ENCODE measurements at places on chromosomes 1 and 21.

- peak; percentile 88 for ATAC-seq
These were observed 377.4 kb downstream of the LTN1 start for GRCh38 chr21:28615276-28615675.

GRCh38 chr1:58447886-58448285 lies 98.6 kb downstream of the OMA1 start:
- ATAC-seq, result no peak

- ATAC-seq, result no peak
These were observed 83.1 kb downstream of the KCNN3 start for GRCh38 chr1:154786804-154787570.

- no peak for ATAC-seq
These were observed 138.6 kb downstream of the LIPI start for GRCh38 chr21:14071902-14072734.

GRCh38 chr1:25187077-25187476 lies 45.2 kb downstream of the SYF2 start:
- ATAC-seq, result no peak

DNA sequence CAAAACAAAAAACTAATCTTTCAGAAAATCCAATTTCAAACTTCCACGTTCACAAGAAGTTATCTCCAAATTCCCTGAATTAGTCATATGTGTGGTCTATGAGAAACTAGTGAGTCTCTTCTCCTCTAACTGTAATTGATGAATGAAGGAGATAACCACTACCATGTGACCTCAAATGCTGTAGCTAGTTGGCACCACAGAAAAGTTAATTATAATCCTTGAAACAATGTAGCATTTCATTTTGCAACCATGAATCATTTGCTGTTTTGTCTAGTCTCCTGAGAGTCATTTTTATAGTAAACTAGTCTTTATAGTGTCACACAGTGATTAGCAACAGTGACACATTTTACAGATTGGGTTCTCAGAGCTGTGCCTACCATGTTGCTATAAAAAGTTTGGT lies 287.5 kb downstream of the LRRIQ3 start:
- ATAC-seq, result no peak

DNA sequence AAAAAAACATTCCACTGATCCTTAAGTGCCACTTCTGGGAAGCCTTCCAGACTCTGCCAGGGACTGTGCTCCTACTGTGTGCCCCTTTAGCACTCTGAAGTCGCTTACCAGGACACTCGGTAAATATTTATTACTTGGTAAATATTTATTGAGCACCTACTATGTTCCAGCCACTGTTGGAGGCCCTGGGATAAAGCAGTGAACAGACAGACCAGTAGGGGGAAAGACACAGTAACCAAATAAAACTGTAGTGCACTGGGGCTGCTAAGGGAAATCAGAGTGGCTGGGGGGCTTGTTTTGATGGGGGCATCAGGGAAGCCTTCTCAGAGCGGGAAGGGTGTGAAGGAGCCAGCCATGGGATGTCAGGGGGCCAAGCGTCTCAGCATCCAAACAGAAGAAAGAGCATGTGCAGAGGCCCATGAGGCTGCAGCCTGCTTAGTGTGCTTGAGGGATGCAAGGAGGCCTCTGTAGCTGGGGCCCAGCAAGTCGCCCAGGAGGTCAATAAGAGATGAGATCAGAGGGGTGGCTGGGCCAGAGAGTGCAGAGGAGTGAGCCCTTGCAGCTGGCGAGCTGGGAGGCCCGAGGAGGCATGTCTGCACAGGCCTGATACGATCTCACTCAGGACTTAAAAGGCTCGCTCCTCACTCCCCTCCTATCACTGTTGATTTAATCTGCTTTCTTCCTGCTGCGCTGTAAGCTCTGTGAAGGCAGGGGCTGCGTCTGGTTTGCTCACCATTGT lies 28.6 kb downstream of the KAZN start:
- no peak for ATAC-seq

DNA sequence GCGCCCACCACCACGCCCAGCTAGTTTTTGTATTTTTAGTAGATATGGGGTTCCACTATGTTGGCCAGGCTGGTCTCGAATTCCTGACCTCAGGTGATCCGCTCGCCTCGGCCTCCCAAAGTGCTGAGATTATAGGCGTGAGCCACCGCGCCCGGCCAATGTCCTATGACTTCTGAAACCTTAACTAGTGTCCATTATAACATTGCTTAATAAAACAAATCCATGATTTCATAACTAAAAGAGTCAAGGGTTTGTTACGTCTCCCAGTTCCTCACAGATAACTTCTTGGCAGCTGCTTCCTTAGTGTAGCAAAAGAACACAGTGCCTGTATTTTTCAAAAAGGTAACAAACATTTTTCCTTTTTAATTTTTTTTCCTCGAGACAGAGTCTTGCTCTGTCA lies 53.6 kb downstream of the FBXO42 start:
- no peak for ATAC-seq

GRCh38 chr1:182626527-182626926 lies 22.3 kb upstream of the RGS16 start:
- no peak for ATAC-seq

- peak; percentile 97 for ATAC-seq
These were observed 168.9 kb upstream of the HOOK1 start for GRCh38 chr1:59645893-59646292.

DNA sequence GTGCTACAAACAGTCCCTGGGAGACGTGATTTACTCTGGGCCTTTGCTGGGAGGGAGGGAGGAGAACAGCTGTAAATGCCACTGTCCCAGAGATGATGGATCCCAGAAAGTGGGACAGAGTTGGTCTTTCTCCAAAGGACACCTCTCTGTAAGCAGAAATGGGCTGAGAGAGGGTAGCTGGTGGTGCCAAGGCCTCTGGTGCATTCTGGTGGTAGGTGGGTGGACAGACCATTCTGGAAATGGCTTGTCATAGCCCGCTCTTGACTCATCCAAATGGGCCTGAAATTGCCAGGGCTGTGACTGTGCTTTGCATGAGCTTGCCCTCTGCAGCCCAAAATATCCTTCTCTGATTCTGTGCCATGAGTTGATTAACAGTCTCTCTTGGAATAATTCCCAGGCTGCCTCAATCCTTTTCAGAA lies 36.1 kb downstream of the CCDC185 start:
- no peak for ATAC-seq

DNA sequence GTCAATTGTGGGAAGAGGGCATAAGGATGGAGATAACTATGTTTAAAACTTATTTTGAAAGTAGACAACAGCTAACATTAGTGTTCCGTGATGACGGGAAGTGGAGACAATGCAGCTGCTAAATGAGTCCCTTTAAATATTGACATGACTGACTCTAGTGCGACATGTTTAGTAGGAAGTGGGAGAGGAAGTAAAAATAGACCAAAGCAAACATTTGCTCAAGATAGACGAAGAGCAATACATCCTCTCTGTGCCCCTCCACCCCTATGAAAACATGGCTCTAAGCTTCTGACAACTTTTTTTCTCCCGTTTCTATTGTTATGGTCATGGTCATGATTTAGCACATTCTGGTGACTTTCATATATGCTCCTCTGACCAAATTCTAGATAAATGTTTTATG lies 60.0 kb upstream of the HMCN1 start:
- ATAC-seq, result no peak

GRCh38 chr1:71371581-71371980 lies 290.7 kb upstream of the ZRANB2 start:
- no peak for ATAC-seq

GRCh38 chr1:173249349-173249748 lies 42.2 kb upstream of the TNFSF4 start:
- ATAC-seq, result no peak
